ENCODE measurements at places on chromosomes 7 and 10.

GRCh38 chr10:22344781-22345300, 455 bp upstream of the SPAG6 start:
- no peak overlapping the region for H3K4me3 ChIP-seq
- H3K27me3 ChIP-seq, result peaks cover 66% of the 10 kb centered on the region
- peaks cover 19% of the 10 kb centered on the region for H3K4me1 ChIP-seq
- no peak for DNase-seq
- H3K27ac ChIP-seq, result no peak overlapping the region

DNA sequence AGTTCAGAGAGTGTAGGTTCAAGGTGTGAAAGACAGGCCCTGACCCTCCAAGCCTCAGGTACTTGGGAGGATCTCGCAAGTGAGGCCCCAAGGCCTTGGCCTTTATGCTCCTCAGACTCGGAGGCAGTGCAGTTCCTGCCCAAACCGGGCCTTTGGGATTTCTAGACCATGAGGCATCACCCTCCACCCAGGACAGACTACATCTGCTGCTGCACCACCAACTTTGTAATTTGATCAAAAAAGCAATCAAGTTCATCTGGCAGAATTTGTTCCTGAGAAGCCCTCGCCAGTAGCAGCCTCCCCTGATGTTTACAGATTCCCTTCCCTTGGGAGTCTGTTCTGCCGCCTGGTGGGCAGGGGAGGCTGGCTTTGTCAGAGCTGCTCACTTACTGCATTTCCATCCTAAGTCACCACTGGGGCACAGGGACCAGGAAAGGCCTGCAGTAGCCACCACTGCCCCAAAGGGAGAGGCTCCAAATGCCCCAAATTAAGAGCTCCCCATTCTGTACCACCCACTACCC, 2.1 kb downstream of the CAMK2G start:
- DNase-seq, result no peak
- H3K4me1 ChIP-seq, result peaks cover 87% of the 10 kb centered on the region
- peak overlapping the region; percentile 88 for H3K27ac ChIP-seq
- H3K4me3 ChIP-seq, result peak overlapping the region; percentile 81
- H3K36me3 ChIP-seq, result peaks cover 10% of the 10 kb centered on the region
- H3K27me3 ChIP-seq, result no peaks in the 10 kb centered on the region

GRCh38 chr10:22672319-22673090, 41.9 kb downstream of the PIP4K2A start:
- H3K4me1 ChIP-seq, result no peaks in the 10 kb centered on the region
- no peak for DNase-seq
- no peak overlapping the region for H3K4me3 ChIP-seq
- H3K36me3 ChIP-seq, result no peaks in the 10 kb centered on the region
- no peaks in the 10 kb centered on the region for H3K27me3 ChIP-seq

DNA sequence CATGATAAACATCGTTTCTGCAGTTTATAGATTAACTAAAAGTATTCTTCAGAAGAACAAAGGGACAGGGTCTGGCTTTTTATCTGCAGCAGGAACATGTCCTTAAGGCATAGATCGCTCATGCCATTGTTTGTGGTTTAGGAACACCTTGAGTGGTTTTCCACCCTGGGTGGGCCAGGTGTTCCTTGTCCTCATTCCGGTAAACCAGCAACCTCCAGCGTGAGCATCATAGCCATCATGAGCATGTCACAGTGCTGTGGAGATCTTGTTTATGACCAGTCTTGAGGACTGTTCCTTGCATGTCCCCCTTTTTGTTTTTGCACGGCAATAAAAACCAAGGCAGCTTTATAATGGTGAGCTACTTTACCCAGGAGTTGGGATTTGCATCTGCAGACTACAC, 33.9 kb downstream of the STOX1 start:
- H3K27me3 ChIP-seq, result no peaks in the 10 kb centered on the region
- no peaks in the 10 kb centered on the region for H3K36me3 ChIP-seq
- H3K4me3 ChIP-seq, result no peak overlapping the region

DNA sequence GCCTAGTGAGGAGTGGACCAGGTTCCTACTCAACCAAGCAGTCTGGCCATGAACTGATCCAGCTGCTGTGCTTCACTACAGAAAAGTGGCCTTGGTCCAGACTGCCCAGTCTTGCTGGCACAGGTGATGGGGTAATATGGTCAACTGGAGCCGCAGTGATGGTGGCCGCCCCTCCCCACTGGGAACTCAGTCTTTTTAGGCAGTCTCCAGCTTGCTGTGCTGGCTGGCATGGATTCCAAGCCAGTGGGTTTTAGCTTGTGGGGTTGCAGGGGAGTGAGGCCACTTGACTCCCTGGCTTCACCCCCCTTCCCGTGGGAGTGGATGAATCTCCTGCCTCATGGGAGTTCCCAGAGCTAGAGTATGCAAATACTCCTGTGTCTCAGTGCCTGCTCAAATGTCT, 52.7 kb upstream of the CDK6 start:
- no peaks in the 10 kb centered on the region for H3K27me3 ChIP-seq
- no peaks in the 10 kb centered on the region for H3K4me1 ChIP-seq
- H3K4me3 ChIP-seq, result no peak overlapping the region
- no peaks in the 10 kb centered on the region for H3K36me3 ChIP-seq
- DNase-seq, result no peak
- no peak overlapping the region for H3K27ac ChIP-seq

GRCh38 chr10:112948196-112948595, 1.9 kb upstream of the TCF7L2 start:
- peaks cover 25% of the 10 kb centered on the region for H3K4me1 ChIP-seq
- DNase-seq, result no peak
- H3K36me3 ChIP-seq, result no peaks in the 10 kb centered on the region
- peak overlapping the region; percentile 95 for H3K27ac ChIP-seq

- no peak for DNase-seq
- no peaks in the 10 kb centered on the region for H3K4me1 ChIP-seq
- H3K4me3 ChIP-seq, result no peak overlapping the region
- no peaks in the 10 kb centered on the region for H3K36me3 ChIP-seq
Observed at GRCh38 chr7:48899932-48900331, 24.4 kb upstream of the CDC14C start.

GRCh38 chr7:5523052-5523711, 99.5 kb upstream of the TNRC18 start:
- no peak overlapping the region for H3K27ac ChIP-seq
- H3K27me3 ChIP-seq, result no peaks in the 10 kb centered on the region
- H3K36me3 ChIP-seq, result peaks cover 25% of the 10 kb centered on the region
- H3K4me3 ChIP-seq, result no peak overlapping the region

DNA sequence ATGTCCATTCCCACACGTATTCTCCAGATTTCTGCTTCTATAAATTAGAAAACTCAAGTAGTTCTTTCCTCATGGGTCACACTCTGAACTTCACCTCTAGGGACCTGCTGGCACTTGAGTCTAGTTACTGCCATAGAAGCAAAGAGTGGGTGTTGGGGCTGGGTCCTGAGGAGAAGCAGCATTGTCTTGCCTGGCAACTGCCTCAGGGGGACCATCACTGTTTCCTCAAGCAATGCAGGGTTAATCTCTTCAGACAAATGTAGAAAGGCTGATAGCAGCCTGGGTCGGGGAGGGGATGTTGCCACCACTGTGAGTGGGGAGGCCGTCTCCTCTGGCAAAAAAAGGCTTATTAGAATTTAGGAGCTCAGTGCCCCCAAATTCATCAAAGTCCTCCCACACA, 20.2 kb upstream of the PAPSS2 start:
- H3K4me3 ChIP-seq, result no peak overlapping the region
- no peaks in the 10 kb centered on the region for H3K4me1 ChIP-seq
- no peaks in the 10 kb centered on the region for H3K27me3 ChIP-seq
- no peak overlapping the region for H3K27ac ChIP-seq

DNA sequence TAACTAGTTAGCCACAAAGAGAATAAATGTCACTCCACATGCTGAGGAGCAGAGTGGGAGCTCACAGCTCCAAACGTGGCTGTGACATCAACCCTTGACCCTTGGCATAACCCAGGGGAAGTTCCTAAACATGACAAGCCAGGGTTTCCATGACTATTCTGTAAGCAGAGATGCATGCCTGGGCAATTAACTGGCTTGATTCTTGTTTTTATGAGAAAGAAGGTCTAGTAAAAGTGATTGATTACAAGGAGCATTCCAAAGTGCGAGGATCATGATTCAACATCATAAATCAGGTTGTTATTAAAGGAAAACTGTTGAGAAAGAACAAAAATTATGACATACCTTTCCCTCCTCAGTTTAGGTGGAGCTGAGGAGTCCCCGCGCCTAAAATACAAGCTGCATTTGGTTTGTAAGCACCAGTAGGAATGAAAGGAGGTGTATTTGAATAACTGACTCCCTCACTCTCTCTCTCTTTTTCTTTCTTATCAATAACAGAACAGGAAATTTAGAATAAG, 108.4 kb downstream of the SFMBT2 start:
- no peaks in the 10 kb centered on the region for H3K4me1 ChIP-seq
- H3K27me3 ChIP-seq, result no peaks in the 10 kb centered on the region
- DNase-seq, result no peak
- no peak overlapping the region for H3K4me3 ChIP-seq

DNA sequence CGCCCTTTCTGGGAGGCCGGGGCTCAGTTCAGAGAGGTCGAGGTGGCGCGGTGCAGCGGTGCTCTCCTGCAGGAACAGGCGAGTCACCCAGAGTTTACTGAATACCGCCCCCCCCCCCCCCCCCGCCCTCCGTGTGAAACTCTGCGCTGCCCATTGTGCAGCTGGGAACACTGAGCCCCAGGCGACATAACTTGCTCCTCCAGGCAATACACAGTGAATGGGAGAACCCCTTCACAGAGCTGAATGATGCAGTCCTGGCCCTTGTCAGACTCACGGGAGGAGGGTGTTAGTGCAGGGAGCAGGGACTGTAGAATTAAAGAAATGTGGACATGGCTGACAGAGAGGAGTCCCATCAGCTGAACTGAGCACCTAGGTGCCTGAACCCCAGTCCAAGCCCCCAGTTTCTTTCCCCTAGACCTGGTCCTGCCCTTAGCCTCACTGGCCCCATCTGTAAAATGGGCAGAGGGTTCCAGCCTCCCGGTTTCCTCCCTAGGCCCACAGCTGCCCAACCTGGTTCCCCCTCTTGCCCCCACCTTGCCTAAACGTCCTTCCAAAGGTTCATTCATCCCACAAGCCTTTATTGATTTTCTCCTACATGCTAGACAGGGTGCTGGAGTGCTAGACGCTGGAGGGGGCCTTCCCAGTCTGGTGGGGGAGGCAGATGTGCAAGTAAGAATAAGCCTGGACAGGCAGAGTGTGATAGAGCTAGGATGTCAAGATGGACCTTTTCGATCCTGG, 869 bp upstream of the LOXL4 start:
- H3K27ac ChIP-seq, result peak overlapping the region; percentile 94
- H3K4me3 ChIP-seq, result peak overlapping the region; percentile 60
- peaks cover 47% of the 10 kb centered on the region for H3K4me1 ChIP-seq

DNA sequence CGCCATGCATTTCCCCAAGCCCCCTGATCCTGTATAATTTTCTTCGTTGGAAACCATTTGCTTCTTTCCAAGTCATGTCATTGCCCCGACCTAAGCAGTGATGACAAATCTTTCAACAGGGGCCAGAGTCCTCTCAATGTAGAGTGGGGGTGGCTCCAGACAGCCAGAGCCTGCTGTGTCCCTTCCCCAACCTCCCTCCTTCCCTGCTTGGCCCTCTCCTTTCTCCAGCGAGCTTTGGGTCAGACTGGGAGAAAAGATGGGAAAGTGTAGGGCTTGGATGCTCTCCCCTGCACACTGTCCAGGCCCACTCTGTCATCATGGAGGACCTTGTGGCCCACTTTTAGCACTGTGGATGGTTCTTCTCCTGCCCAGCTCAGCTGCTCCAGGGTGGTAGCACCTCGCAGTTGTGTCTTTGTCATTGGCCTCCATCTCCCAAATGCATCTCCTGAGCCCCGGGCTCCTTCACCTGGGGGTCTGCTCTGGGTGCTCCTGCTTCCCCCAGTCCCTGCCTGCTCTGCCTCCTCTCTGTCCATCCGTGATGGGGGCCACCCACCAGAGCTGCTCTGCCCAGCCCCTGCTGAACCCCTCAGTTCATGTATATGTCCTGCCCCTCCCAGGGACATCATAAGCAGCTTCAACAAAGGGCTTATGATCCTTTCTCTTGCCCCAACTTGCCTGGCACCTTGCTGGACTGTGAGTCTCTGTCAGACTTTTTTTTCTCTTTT, 37.5 kb downstream of the BTBD16 start:
- no peaks in the 10 kb centered on the region for H3K27me3 ChIP-seq
- no peaks in the 10 kb centered on the region for H3K36me3 ChIP-seq
- peak overlapping the region; percentile 13 for H3K4me3 ChIP-seq
- H3K27ac ChIP-seq, result peak overlapping the region; percentile 73

DNA sequence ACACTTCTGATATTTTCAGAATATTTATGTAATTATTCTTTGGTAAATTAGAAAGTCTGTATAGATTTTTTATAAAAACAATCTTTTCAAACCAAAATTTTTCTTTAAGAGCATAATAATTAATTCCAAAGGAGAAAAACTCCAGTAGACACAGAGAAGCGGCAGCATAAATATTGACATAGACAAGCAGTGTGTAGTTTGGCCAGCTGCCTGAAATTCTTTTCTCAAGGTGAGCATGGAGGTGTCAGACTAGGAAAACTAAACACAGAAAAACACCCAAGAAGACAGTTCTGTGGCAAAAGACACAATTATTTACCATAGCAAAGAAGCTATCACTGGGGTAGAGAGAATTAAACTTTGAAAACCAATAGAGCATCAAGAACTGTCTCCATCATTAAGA, 82.4 kb downstream of the KLF6 start:
- no peaks in the 10 kb centered on the region for H3K27me3 ChIP-seq
- no peak overlapping the region for H3K27ac ChIP-seq
- no peak for DNase-seq
- no peaks in the 10 kb centered on the region for H3K36me3 ChIP-seq
- no peaks in the 10 kb centered on the region for H3K4me1 ChIP-seq

DNA sequence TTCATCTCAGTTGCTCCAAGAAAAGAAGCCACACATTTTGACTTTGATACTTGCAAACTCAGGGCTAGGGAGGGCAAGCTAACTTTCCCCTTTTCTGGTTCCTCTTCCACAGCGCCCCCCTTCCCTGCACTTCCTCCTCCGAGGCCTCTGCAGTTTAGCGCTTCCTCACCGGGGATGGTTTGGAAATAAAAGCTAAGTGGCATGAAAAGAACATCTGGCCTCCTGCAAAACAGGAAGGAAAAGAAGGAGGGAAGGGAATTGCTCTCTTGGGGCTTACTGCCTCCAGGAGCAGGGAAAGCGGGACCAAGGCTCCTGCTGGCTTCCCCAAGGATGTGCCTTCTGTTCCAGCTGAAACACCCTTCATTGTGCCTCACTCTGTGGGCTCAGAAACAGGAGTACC, 42.3 kb downstream of the PRKCQ start:
- H3K36me3 ChIP-seq, result no peaks in the 10 kb centered on the region
- no peaks in the 10 kb centered on the region for H3K27me3 ChIP-seq
- H3K4me3 ChIP-seq, result no peak overlapping the region
- no peaks in the 10 kb centered on the region for H3K4me1 ChIP-seq
- no peak overlapping the region for H3K27ac ChIP-seq

DNA sequence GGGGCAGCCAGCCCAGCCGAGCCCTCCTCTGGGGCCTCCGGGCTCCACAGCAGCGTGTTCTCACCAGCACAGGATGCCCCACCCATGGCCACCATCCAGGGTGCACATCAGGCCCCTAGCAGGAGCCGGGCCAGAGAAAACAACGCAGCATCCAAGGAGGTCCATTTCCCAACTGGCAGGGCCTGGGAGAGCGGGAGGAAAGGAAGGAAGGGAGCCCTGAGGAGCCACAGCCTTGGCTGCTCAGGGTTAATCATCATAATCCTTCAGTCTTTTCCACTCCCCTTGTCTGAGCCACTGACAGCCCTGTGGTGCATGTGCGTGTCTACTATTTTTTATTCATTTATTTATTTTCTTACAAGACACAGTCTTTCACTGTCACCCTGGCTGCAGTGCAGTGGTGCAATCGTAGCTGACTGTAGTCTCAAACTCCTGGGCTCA, 3.6 kb downstream of the PLAC9 start:
- no peaks in the 10 kb centered on the region for H3K36me3 ChIP-seq
- H3K27me3 ChIP-seq, result no peaks in the 10 kb centered on the region
- H3K27ac ChIP-seq, result peak overlapping the region; percentile 29

GRCh38 chr7:116632384-116632783, 39.6 kb upstream of the MET start:
- peaks cover 3% of the 10 kb centered on the region for H3K4me1 ChIP-seq
- no peak for DNase-seq
- H3K27ac ChIP-seq, result no peak overlapping the region
